Tibial nerve (tissue), 4 donors: ENCODE measurements at places on chromosomes 7 and 10. TPM values are rescaled to one million over a fixed set of nuclear protein-coding genes. Genes with fewer than 3 reads are reported as not detected.

WEE2 gene
- not detected for total RNA-seq

CALN1 gene
- total RNA-seq, result 1.2 TPM

DNA sequence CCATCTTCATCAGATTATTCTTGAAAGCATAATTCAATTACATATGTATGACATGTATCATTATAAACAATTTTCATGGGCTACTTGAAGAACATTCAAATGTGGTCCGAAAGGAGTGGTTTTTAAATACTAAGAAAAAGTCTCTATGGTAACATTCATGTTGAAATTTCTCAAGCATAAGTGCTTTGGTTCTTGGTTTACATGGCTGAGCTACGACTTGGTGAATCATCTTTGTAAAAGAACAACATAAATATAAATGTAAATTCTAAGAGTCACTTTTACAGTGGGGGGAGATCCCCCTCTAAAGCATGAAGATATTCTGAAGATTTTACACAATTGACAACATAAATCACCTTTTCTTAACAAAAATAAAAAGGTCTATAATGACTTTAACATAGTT, 118.6 kb downstream of the MAGI2 start:
- H3K36me3 ChIP-seq, result no peaks in the 10 kb centered on the region
- no peak for DNase-seq
- H3K27me3 ChIP-seq, result no peaks in the 10 kb centered on the region
- no peaks in the 10 kb centered on the region for H3K4me1 ChIP-seq

DNA sequence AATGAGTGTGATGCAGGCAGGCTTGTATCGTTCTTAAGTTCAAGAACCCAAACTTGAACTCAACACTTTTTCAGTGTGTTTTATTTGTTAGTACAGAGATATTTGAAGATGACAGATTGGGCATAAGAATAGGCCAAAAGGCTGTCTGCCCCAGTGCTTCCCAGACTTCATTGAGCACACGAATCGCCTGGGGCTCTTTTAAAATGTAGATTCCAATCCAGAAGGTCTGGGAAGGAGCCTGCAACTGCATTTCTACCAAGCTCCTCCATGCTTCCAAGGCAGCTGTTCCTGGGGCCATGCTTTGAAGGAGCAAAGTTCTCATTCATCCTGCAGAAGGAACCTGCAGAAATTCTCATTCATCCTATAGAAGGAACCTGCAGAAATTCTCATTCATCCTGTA, 114.5 kb upstream of the INSYN2A start:
- H3K27me3 ChIP-seq, result no peaks in the 10 kb centered on the region
- no peak overlapping the region for H3K4me3 ChIP-seq
- no peak overlapping the region for H3K27ac ChIP-seq
- no peaks in the 10 kb centered on the region for H3K4me1 ChIP-seq

- H3K27me3 ChIP-seq, result no peaks in the 10 kb centered on the region
- H3K4me1 ChIP-seq, result peaks cover 5% of the 10 kb centered on the region
- H3K4me3 ChIP-seq, result no peak overlapping the region
These were observed 49.3 kb upstream of the GNA12 start for GRCh38 chr7:2893411-2893861.

DNA sequence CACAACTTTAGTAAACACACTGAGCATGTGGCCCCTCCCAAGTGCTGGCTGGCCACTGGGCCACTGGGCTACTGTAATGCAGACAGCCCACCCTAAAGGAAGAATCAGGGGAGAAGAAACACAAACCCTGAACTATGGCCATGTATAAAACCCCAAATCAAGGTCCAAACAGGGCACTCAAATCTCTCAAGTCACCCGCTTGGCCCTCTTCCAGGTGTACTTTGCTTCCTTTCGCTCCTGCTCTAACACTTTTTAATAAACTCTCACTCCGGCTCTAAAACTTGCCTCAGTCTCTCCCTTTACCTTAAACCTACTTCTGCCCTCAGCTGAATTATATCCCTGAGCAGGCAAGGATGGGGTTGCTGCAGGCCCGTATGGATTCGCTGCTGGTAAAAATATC, 72.6 kb downstream of the TPK1 start:
- peaks cover 13% of the 10 kb centered on the region for H3K36me3 ChIP-seq
- H3K4me3 ChIP-seq, result no peak overlapping the region
- no peak overlapping the region for H3K27ac ChIP-seq
